ENCODE measurements at places on chromosomes 7 and 10.

DNA sequence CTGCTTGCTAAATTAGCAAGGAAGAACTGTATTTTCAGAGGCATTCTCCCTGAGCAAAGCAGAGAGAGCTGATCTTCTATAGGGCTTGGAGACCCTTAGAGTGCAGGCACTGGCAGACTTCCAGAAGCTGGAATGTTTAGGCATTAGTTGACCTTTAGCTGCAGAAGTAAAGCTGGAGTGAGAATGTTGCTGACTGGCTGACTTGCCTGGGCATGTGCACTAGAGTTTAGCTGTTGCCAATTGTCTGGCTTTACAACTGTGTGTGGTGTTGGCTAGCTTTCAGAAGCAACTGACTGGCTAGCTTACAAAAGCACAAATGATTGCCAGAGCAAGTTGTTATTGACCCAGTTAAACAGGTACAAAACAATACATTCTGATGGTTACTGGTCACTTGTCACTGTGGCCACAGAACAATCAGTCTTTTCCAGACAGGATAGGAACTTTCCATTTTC lies 25.1 kb downstream of the FAM13C start:
- no peak for DNase-seq

DNA sequence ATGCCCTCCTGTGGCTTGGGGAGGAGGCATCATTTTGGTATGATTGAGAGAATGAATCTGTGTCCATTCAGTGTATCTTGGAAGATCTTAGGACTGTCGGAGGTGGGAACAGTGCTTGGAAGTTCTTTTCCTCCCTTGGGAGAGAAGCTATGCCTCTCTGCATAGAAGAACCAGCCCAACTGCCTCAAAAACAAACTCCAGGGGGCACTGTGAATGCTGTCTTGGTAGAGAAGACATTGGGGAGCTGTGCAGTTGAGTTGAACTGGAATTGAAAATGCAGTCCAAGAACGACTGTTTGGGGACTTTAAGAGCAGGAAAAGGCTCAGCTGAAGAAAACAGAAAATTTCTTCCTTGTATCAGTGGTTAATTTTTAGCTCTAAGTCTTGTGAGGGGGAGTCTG lies 4.9 kb upstream of the GJD4 start:
- no peak for DNase-seq

DNA sequence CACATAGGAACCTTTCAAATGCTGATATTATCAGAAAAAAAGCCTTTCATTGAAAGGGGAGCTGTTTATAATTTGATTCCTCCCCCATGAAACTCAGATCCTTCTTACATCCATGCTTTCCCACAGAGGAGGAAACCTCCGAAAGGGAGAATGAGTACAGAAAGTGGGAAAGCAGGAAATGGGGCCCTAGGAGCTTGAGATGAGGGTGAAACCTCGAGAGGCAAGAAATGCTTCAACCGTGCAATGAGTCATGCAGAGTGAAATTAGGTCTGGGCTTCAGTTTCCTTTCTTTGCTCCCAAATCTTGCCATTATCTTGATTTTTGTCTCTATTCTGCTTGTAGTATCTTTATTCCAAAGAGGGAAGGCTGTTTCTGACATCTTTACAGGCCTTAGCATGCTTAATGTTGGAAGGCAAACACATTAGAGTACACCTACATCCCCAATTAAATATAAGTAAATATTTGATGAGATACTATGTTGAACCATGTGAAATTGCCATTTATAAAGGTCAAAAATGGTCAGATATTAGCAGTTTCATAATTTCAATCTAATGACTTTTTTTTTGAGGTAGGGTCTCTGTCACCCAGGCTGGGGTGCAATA lies 79.1 kb downstream of the NAMPT start:
- DNase-seq = no peak

DNA sequence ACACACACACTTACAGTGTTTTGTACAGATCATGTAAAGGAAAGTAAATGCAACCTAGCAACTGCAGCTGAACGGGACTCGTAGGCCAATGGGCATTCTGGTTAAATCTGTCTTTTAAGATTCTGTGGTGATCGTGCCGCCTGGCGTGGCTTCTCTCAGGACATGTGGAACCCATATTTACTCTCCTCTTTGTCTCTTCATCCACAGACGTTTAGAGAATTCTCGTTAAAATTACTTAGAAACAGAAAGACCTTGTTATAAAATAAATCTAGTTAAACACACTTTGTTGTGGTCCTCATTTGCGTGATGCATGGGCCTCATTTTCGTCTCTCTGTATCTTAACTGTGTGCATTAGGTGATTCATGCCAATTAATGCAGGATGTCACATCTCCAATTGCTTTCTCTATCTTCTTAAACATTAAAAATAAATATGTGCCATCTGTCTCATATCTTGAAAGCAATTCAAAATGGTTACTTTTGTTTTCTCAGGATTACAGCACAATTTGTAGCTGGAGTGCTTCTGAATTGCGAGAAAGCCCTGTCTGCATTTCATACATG lies 11.5 kb downstream of the KLF6 start:
- DNase-seq = peak; percentile 37

DNA sequence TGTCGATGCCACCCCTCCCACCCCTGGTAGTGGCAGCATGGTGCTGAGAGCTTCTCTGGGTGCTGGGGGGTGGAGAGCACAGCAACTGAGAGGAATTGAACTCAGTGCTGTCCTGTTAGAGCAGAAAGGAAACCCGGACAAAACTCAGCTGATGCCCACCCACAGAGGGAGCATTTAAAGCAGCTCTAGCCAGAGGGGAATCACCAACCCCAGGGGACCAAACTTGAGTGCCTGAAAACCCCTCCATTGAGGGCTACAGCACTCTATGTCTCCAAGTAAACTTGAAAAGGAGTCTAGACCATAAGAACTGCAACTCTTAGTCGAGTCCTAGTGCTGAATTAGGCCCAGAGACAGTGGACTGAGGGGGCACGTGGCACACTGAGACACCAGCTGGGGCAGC lies 16.8 kb upstream of the FOXI2 start:
- DNase-seq = no peak

- DNase-seq = no peak
These were observed 1234.0 kb downstream of the SORCS3 start for GRCh38 chr10:105875050-105875449.
